Muscle of back (tissue), 13 donors: ENCODE measurements at places on chromosomes 4 and X.

- no peak for DNase-seq
Observed at GRCh38 chr4:94976371-94977011, 218.7 kb downstream of the BMPR1B start.

DNA sequence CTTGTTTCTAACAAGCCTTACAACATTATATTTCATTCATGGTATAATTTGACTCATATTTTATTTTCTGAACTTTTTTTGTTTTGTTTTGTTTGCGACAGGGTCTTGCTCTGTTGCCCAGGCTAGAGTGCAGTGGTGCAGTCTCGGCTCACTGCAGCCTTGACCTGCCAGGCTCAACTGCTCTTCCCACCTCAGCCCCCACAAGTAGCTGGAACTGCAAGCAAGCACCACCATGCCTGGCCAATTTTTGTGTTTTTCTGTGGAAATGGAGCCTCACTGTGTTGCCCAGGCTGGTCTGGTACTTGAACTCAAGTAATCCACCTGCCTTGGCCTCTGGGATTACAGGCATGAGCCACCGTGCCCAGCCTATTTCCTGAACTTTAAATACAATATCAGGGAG, 42.5 kb downstream of the GRID2 start:
- DNase-seq, result no peak

- DNase-seq, result no peak
Observed at GRCh38 chr4:121256887-121257466, 92.9 kb upstream of the TNIP3 start.

GRCh38 chr4:64248186-64248585, 161.1 kb downstream of the TECRL start:
- DNase-seq, result no peak

- DNase-seq, result no peak
Observed at GRCh38 chrX:120726294-120726693, 96.4 kb upstream of the C1GALT1C1 start.

- DNase-seq, result peak; percentile 54
Observed at GRCh38 chr4:162075726-162076125, 88.1 kb downstream of the FSTL5 start.

GRCh38 chr4:129929052-129929451, 833.1 kb downstream of the C4orf33 start:
- DNase-seq, result no peak

DNA sequence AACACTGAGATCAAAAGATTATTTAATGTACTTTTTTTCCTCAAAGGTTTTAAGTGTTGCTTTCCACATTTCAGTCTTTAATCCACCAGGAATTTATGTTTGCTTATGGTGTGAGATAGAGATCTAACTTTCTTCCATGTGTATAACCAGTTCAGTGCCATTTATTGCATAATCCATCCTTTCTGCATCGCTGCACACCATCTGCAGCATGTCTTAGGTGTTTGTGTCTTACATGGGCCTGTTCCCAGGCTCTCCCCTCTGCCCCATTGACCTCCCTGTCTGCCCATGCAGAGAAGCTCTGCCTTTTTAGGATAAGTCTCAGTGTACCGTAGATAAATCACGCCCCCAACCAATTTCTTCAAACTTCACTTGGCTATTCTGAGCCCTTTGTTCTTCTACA, 30.3 kb downstream of the NSDHL start:
- no peak for DNase-seq

- no peak for DNase-seq
Observed at GRCh38 chr4:62487016-62487415, 1286.9 kb downstream of the ADGRL3 start.

GRCh38 chr4:66373268-66373667, 703.0 kb upstream of the EPHA5 start:
- DNase-seq, result no peak

GRCh38 chrX:88202149-88202548, 544.9 kb upstream of the CPXCR1 start:
- DNase-seq, result no peak

GRCh38 chr4:182554736-182555135, 311.5 kb downstream of the TENM3 start:
- no peak for DNase-seq

- no peak for DNase-seq
Observed at GRCh38 chr4:128332081-128332480, 44.5 kb upstream of the PGRMC2 start.

GRCh38 chrX:66142351-66142750, 21.7 kb upstream of the HEPH start:
- no peak for DNase-seq

GRCh38 chr4:73347497-73347896, 56.6 kb upstream of the ALB start:
- no peak for DNase-seq

GRCh38 chr4:106192131-106192530, 123.9 kb downstream of the TBCK start:
- DNase-seq, result peak; percentile 10

- DNase-seq, result no peak
Observed at GRCh38 chr4:166981847-166982246, 252.4 kb downstream of the SPOCK3 start.

DNA sequence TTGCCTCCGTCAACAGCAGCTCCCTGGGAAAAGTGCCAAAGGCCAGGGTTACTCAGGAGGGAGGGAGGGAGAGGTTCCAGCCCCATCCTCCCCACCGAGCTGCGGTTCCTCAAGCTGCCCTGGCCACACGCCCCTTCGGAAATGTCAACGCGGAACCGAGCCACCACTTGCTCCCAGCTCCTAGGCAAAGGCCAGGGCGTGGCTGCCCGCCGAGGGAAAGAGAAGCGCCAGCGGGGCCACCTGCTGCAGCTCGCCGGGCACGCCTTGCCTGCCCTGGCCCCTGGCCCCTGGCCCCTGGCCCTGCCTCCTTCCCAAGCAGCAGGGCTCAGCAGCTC, 15.3 kb downstream of the SLC6A8 start:
- DNase-seq, result no peak

DNA sequence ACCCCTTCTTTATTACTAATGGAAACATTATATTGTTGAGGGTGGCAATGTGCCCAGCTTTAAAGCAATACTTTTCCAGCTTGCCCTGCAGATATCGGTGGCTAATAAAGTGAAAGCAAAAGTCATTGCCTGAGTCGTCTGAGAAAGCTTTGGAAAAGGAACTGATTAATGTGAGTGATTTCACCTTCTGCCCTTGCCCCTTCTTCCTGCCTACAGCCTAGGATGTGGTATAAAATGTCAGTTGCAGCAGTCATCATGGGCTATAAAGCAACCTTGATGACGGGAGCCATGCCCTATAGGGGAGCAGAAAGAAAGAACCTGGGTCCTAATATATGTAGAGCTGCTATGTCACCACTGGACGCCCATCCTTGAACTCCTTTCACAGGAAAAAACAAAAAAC, 132.4 kb upstream of the USP9X start:
- DNase-seq, result no peak

GRCh38 chrX:2756548-2756947, 4.7 kb downstream of the XG start:
- DNase-seq, result no peak

- DNase-seq, result no peak
Observed at GRCh38 chr4:78566834-78567499, 15.4 kb downstream of the ANXA3 start.

- DNase-seq, result no peak
Observed at GRCh38 chr4:87697272-87697671, 47.2 kb downstream of the DMP1 start.

DNA sequence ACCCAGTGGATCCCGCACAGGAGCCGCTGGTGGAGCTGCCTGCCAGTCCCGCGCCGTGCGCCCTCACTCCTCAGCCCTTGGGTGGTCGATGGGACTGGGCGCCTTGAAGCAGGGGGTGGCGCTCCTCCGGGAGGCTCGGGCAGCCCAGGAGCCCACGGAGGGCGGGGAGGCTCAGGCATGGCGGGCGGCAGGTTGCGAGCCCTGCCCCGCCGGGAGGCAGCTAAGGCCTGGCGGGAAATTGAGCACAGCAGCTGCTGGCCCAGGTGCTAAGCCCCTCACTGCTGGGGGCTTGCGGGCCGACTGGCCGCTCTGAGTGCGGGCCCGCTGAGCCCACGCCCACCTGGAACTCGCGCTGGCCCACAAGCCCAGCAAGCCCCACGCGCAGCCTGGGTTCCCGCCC, 127.1 kb upstream of the TMEM164 start:
- no peak for DNase-seq

DNA sequence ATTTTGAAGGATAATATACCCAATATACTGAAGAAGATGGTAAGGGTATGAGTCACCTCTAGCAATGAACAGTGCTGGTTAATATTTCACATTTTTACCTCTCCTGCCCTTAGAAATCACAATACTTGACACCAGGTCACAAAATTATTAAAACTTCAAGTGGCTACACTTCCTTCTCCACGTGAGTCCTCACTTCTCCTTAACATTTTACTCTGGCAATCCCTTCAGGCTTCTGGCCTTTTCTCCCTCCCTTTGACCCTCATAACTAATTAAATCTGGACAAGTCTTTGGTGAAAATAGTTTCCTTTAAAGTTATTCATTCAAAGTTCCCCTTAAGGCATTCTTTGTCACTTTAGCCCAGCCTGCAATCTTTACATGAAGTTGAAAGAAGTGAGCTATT, 190.4 kb downstream of the UNC5C start:
- no peak for DNase-seq

DNA sequence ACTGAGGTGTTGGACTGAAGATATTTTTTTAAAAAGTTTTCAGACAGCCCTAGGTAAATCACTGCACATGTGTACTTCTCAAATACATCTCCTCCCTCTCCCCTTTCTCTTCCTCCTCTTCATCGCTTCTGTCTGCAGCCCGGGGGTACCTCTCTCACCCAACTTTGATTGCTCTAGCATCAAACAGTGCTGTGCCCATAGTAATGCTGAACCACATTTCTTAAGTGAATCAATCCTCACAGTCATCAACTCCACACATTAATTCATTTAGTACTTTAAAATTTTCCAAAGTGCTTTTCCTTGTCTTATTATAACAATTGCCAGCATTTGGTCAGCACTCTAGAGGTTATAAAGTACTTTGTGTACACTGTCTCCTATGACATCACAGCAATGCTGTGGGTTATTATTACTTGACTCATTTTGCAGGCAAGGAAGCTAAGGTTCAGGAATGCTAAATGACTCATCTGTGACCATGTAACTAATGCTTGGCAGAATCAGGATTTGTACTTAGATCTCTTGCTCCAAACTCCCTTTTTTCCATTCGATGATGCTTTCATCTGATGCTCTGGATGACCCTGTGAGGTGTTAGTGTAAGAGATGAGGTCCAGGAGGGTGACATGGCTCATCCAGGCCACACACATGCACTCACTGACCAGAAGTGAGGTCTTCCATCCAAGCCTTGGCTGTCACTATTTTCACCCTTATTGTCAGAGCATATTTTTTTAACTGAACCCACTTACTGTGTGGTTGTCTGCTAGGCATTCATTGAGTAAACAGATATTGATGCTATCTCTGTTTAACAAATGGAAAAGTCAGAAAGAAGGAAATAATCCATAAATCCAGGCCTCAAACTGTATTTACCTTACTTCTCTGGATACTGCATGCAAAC, 58.8 kb downstream of the RHOH start:
- peak; percentile 88 for DNase-seq

DNA sequence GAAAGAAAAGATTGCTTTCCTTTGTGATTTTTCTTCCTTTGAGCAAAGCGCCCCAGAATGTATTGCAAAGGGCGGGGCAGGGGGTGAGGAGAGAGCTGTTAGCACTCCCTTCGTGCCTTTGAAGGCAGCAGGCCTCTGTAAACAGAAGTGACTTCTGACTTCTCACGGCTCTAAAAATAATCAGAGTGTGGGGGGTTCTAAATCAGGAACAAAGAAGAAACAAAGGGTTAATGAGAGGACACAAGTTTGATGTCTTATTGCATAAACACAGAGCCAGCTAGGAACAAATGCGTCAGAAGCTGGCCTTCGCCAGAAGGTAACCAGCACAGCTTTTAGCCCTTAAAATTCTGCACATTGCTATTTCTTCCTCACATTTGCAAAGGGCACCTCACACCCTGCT, 626.2 kb downstream of the MID1IP1 start:
- DNase-seq, result no peak

GRCh38 chr4:141541851-141542250, 94.5 kb upstream of the IL15 start:
- DNase-seq, result peak; percentile 29

- peak; percentile 17 for DNase-seq
Observed at GRCh38 chrX:87515836-87516235, 1.8 kb upstream of the KLHL4 start.

GRCh38 chr4:142402900-142403299, 443.2 kb downstream of the INPP4B start:
- DNase-seq, result peak; percentile 73

DNA sequence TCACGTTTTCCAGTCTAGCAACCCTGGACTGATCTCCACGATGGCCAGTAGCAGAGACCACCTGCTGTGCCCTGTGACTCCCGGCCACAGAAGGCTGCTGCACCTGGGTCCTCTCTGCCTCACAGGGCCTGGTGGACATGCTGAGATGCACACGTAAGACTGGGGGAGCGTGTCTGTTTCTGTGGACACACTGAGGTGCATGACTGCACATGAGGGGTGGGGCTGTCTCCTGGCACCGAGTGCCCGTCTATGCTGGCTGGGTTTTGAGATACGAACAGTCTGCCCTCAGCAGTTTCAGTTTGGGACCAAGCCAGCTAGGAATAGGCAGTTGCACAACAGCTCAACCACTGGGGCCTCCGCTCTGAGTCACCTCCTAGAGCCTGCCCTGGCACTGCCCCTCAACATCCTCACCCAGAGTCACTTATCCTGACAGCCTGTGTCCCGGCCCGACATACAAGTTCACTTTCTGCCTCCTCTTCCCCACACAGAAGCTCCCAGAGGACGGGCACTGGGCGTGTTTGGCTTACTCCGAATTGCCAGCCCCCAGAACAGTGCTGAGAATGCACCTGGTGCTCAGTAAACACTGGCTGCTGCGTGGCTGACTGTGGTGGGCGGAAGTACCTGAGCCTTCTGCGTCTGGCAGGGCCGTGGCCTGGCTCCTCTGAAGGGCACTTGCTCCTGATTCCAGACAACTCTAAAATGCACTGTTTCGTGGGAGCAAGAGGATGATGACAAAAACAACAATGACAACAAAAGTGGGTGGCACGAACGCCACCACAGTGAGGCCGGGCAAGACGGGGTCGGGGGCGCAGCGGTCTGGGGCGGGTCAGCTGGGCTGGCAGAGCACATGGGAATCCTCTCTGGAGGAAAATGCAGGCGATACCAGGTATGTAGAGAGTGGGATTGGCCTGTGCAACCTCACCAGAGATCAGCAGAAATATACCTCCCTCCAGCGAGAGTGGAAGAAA, 30.9 kb downstream of the RNF212 start:
- DNase-seq, result peak; percentile 7
